ENCODE measurements at places on chromosomes 3 and 15. TPM values are rescaled to one million over a fixed set of nuclear protein-coding genes. Genes with fewer than 3 reads are reported as not detected.
A peak's percentile ranks its signal among the peaks of the same experiment; 100 is the strongest.

CHRNA5 gene
- 1.9 TPM for total RNA-seq

DOCK3 gene
- total RNA-seq: 0.05 TPM

GRCh38 chr3:74624301-74624700 lies 9.8 kb upstream of the CNTN3 start:
- no peak for DNase-seq

- no peak for DNase-seq
Measured at GRCh38 chr15:91319371-91320059, 219.5 kb downstream of the SV2B start.

DNA sequence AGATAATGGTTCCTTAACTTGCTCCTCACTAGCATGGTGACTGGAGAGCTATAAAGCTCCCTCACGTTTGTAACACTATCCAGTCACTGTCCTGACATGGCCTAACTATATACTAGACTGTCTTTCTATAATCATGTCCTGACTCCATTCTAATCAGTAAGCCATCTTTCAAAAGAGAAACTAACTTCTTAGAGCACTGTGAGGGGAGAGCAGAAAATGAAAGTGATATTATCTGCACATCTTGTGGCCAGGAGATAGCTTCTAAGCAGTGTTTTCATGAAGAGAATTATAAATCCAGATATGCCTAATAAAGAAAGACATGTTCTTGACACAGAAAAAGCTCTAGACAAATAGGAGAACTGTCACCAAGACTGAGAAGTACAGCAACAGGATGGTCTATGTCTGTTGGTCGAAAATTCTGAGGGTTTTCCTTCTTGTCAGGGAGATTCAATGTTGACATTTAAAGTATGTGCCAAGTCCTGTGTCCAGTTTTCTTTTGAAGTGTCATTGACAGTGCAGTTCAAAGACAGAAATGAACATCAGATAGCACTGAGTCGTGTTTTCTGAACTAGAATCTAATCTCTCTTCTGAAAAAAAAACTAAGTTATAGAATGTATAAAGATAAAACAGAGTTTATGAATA lies 230.6 kb upstream of the PEX5L start:
- DNase-seq: no peak

- DNase-seq: no peak
Measured at GRCh38 chr15:73371812-73372211, 3.1 kb upstream of the HCN4 start.

DNA sequence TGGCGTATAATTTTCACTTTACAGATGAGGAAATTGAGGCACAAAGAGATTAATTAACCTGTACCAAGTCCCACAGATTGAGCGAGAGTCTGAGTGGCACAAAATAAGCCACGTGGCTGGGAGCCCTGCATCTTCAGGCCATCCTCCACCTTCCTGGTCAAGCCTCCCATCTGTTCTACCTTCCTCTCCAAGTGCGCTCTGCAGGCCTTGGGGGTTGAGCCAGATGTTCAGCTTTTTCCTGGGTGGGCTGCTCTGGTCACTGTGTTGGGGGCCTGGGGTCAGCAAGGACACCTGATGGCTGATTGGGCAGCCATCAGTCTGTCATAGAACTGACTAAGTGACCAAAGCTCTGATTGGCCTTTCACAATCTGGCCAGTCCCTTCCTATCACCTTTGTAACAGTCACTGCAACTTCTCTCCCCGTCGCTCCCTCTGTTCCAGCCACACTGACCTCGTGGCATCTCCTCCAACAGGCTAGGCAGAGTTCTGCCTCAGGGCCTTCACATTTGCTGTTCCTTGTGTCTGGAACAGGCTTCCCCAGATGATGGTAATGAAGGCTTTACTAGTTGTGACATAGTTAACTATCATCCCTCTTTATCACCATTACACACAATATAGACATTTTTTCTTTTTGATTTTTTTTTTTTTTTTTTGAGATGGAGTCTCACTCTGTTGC lies 46.8 kb downstream of the SCN5A start:
- no peak for DNase-seq

BTLA gene
- total RNA-seq: 19.4 TPM

- no peak for DNase-seq
Measured at GRCh38 chr15:48541341-48542278, 103.9 kb downstream of the FBN1 start.

PSTPIP1 gene
- 16.0 TPM for total RNA-seq

ACAP2 gene
- total RNA-seq: 40.4 TPM

CYP11A1 gene
- 0.66 TPM for total RNA-seq

DNA sequence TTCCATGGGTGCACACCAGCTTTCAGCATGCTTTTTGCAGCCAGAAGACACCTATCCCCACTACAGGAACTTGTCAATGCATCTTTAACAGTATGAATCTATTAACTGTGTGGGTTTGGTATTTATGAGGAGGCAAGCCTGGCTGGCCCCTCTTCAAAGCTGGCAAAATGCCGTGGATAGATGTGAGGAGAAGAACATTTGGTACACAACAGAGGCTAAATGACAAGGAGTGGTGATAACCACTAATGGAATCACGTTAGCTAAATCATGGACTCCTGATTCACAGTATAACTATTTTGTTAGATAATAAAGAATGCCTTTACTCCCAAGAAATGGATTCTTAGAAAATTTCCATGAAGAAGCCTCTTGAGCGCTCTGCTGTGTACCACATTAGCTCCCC lies 187.2 kb downstream of the CLSTN2 start:
- DNase-seq: no peak

DNA sequence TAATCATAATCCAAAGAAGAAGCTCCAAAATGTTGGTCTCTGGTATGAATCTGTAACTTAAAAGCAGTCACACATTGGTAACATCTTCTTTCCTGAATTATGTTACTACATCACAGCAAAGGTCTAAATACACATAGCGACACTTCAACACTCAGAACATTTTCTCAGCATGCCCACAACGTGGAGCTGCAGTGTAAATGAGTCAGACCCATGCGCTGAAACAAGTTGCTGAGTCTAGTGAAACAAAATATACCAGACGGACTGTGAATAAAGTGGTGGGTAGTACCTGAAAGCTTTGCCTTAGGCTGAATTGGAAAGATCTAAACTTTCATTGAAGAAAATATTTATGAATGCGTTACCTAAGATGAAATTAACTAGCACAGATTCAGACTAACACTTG lies 33.2 kb upstream of the GOLGA8B start:
- DNase-seq: no peak

- no peak for DNase-seq
Measured at GRCh38 chr15:101536166-101536874, 46.8 kb upstream of the PCSK6 start.

C3orf49 gene
- total RNA-seq: not detected

DNA sequence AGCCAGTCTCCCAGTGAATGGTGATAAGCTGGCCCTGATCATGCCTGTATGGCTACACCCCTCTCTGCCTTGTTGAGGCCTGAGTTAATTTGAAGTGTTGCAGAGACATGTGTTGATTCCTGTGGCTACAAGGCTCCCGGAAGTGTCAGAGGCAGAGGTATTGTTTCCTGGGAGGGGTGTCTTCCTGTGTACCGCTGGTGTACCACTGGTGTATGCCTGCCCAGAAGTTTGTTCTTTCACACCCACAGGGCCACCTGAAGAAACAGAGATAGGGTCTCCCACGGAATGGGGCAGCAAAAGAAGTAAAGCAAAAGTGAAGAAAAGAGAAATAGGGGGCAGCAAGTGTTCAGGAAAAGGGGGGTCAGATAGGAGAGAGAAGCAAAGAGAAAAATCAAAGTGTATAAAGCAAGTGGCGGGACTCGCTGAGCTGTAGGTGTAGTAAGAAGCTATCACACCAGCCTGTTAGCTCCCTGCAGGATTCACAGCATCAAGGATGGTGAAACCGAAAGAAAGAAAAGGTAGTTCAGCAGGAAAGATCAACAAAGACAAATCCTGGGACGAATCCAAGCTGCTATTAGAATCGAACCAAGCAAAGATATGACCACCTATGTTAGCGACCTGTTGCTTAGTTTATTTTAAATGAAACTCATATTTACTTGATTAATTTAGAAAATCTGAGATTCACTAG lies 36.6 kb upstream of the CD47 start:
- peak; percentile 64 for DNase-seq

ZBTB38 gene
- 9.9 TPM for total RNA-seq

GRCh38 chr3:190038050-190038933 lies 82.4 kb downstream of the P3H2 start:
- no peak for DNase-seq

CFAP100 gene
- not detected for total RNA-seq

GRCh38 chr3:14486460-14486859 lies 53.7 kb downstream of the GRIP2 start:
- DNase-seq: no peak

GRCh38 chr15:44545913-44546802 lies 9.2 kb downstream of the EIF3J start:
- DNase-seq: no peak

DNA sequence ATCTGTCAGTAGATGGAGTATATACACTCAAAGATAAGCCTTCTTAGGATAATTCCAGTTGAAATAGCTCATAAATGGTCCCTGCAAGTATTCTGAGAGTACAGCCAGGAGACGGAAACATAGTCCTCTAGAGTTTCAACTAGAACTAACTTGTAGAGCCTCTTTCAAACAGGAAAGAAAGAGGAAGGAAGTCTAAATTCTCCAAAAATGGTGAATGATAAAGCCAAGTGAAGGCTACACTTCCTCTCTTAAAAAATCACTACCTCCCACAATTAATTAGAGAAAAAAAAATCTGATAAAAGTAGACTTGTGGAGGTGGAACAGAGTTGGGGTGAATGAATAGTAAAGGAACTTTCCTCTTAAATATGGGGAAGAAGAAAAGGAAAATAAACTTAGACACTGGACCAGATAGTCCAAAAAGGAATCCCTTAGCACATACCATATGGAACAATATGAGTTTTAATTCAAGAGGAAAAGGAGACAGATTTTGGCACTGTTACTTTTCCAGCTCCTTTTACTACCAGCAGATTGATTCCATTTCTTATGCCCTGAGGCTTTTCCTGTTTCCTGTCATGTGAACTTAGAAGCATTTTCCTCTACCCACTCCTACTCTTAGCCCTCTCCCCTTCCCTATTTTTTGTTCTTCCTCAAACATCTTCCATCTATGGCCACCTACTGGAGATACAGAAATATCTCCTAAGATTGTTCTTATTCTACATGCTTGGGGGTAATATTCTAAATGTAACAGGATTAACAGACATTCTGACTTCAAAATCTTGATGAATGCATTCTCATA lies 207.6 kb downstream of the CHST2 start:
- no peak for DNase-seq

DNA sequence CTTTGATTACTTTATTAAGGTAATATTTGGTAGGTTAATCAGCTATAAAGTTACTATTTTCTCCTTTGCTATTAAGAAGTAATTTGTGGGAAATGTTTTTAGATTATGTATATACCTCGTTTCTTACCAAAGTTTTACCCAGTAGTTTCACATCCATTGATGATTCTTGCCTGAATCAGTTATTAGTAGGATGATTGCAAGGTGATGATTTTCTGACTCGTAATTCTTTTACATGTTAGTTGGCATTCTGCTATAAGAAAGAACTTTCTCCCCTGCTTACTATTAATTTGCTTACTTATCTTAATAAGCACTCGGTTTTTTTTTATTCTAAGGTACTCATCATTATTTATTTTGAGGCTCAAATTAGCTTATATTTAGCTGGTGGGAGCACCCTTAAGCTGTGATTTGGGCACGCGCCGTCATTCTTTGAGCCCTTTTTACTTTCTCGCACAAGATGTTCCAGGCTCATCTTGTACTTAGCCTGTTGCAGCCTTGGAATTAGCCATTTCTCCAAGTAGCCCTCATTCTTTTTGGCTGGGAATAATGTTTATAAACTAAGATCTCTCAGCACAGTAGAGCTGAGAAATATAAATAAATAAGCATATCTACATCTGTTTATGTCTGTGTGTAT lies 15.3 kb downstream of the USP3 start:
- no peak for DNase-seq

GRCh38 chr3:64289622-64290021 lies 64.4 kb upstream of the PRICKLE2 start:
- DNase-seq: no peak

GRCh38 chr15:50993598-50993997 lies 85.1 kb downstream of the AP4E1 start:
- no peak for DNase-seq

GRCh38 chr3:160857476-160858119 lies 101.6 kb downstream of the PPM1L start:
- DNase-seq: no peak

PPCDC gene
- 11.3 TPM for total RNA-seq

All from thymus (tissue), 14 donors.